ENCODE measurements at places on chromosomes 4 and X.

- no peak for DNase-seq
These were observed 66.6 kb downstream of the SNX25 start for GRCh38 chr4:185276036-185276435.

DNA sequence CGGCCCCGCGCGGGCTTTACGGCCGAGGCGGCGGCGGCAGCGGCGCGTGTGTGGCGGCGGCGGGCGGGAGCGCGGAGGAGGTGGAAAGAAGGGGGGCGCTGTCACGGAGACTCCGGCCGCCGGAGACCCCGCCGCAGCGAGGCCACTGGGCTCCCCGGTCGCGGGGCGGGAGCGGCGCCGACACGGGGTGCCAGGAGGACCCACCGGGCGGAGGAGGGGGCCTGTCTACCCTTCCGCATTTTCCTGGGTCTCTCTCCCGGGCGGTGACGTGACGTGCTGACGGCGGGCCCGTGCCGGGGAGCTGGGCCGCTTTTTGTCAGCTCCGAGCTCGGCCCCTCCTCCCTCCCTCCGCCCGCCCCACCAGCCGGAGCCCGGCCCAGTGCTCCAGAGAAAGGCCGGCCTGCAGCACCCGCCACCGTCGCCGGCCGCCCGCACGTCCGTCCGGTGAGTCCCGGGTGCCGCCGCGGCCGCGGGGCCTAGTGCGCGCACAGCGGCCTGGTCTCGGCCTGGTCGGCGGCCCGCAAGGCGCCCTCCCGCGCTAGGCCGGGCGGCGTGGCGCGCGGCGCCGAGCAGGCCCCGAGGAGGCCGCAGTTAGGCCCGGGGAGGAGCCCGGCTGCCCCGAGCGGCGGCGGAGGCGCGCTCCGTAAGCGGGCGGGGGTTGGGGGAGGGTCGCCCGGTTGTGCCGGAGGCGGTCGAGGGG, at the start of gene ZFX:
Gene ZFX (plus strand): TSS at position 379 of the 700 bp plus-strand sequence. CDS start 23,014 bp downstream, outside the sequence.
- DNase-seq, result no peak

- DNase-seq, result no peak
These were observed 6.7 kb upstream of the CD38 start for GRCh38 chr4:15771216-15772058.

DNA sequence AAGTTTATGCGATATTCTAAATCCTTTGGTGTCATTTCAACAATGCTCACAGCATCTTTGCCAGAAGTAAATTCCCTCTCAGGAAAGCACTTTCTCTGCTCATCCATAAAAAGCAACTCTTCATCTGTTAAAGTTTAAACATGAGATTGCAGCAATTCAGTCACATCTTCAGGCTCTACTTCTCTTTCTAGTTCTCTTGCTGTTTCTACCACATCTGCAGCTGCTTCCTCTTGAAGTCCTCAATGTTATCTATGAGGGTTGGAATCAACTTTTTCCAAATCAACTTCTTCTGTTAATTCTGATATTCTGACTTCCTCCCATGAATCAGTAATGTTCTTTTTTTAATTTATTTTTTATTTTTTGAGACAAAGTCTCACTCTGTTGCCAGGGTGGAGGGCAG, 100.9 kb downstream of the LCORL start:
- DNase-seq, result no peak

- no peak for DNase-seq
These were observed 9.8 kb downstream of the AADAT start for GRCh38 chr4:170079981-170080380.

DNA sequence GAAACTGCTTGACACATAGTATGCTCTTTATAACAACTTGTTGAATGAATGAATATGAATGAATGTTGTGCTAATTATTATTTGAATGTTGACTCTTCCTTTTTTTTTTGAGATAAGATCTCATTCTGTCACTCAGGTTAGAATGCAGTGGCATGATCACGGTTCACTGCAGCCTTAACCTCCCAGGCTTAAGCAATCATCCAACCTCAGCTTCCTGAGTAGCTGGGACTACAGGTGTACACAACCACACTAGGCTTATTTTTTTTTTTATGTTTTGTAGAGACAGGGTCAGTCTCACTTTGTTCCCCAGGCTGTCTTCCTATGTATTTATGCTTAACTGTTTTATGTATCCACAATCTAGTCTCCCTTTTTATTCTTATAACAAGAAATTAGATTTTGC, 114.7 kb upstream of the WDFY3 start:
- no peak for DNase-seq

- DNase-seq, result no peak
These were observed 93.3 kb upstream of the SCML1 start for GRCh38 chrX:17644001-17644400.

- no peak for DNase-seq
These were observed 48.7 kb downstream of the HTT start for GRCh38 chr4:3123181-3123671.

GRCh38 chrX:46860557-46860956, 23.7 kb downstream of the RP2 start:
- no peak for DNase-seq

- no peak for DNase-seq
These were observed 174.2 kb upstream of the ETNPPL start for GRCh38 chr4:108937066-108937465.

DNA sequence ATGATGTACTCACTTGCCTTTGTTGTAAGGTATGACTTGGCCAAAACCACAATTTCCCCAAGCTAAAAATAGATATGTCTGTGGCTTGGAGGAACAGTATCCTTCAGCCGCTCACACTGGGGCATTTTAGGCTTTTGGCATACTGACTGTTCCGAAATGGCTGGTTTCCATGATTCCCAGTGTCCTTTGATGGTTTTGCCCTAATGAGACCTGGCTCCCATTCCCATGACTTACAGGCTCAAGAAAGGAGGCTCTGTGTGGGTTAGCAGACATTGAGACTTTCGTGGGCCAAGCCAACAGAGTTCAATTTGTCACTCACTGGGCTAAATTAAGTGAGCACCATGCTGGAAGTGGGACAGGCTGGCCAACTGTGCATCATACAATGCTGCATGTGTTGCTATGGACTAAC, 150.6 kb downstream of the CEP135 start:
- DNase-seq, result no peak

DNA sequence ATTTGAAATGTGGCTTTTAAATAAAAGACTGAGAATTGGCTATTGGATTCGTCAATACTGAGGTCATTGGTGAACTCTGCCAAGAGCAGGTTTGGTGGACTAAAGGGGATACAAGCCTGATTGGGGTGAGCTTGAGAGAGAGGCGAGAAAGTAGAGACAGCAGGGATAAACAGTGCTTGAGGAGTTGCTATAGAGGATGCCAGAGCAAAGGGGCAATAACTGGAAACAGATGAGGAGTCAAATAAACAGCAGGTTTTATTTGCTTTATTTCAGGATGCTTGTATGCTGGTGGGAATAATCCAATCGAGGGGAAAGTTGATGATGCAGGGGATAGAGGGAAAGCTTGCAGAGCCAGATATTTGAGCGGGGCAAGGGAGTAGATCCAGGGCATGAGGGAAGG, 24.0 kb upstream of the ANXA3 start:
- DNase-seq, result no peak

DNA sequence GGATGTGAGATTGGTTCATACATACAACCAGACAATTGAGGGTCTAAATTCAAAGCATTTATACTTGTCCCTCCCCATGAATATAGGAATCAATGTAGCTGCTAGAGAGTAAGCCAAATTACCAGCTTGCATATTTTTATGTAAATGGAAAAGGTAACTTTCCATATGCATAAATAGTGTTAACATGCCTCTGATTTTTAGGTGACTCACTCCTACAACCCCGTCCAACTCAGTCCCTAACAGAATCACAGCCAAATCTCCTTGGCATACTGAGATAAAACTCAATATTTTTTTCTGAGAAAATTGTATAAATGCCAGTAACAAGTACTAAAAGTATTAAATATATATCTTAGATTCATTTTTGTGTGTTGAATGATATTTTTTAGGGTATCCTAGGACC, 67.2 kb downstream of the INPP4B start:
- DNase-seq, result no peak

DNA sequence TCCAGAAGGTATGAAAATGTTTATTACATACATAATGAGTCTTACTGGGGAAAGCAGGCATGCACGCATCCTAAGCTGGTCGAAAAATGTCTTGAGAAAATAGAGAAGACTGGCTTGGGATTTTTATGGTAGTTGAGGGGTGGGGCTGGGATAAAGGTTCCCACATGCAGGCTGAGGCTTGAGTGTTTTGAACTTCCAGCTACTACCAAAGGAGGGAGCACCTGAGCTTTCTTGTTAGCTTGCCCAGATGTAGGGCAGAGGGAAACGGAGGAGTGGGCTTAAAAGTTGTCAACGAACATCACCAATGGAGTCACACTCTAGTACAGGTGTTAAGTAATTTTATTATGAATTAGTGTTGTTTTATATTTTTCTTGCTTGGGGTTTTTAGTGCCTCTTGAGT, 39.6 kb upstream of the SRPX start:
- no peak for DNase-seq

- no peak for DNase-seq
These were observed 110.7 kb downstream of the GPR143 start for GRCh38 chrX:9654929-9655328.

- no peak for DNase-seq
These were observed 198.5 kb downstream of the FBXO8 start for GRCh38 chr4:174084981-174085380.

GRCh38 chr4:184960505-184960971, 57.8 kb upstream of the HELT start:
- no peak for DNase-seq

GRCh38 chr4:147830102-147830463, 98.2 kb downstream of the ARHGAP10 start:
- DNase-seq, result no peak

- DNase-seq, result peak; percentile 33
These were observed 122.3 kb upstream of the NEIL3 start for GRCh38 chr4:177187371-177187770.

- no peak for DNase-seq
These were observed 10.5 kb upstream of the RTL5 start for GRCh38 chrX:72142094-72142793.

Data from AG04450 (cell line).